Breast epithelium (tissue), 4 donors: ENCODE measurements at places on chromosomes 2 and 18.

DNA sequence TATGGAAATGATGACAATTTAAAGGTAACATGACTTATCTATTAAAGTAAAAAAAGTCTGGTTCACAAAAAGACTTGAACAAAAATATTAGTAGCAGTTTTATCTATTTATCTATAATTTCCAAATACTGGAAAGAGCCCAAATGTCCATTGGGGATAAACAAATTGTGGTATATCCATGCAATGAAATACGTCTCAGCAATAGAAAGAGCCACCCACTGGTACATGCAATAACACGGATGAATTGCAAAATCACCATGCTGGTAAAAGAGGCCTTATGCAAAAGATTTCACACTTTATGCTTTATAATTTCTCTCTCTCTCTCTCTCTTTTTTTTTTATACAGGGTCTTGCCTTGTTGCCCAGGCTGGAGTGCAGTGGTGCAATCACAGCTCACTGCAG lies 91.4 kb upstream of the ASAP2 start:
- no peak for DNase-seq

GRCh38 chr2:11773111-11773510 lies 26.7 kb downstream of the LPIN1 start:
- DNase-seq = no peak

GRCh38 chr18:59308248-59308937 lies 10.1 kb downstream of the CPLX4 start:
- DNase-seq = peak; percentile 57

DNA sequence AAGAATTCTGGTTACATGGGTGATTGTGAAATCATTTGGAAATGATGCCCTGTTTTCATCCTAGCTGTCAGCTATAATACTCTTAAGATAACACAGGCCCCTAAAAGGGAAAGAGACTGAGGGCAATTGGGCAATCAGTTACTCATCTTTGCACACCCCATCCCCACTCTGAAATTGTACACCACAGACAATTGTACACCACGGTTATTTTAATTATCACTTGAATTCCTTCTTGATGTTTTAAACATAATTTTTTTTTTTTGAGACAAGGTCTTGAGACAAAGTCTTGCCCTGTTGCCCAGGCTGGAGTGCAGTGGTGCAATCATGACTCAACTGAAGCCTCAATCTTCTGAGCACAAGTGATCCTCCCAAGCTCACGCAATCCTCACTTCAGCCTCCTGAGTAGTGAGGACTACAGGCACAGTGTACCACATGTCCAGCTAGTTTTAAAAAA lies 862.4 kb upstream of the ACVR2A start:
- DNase-seq = no peak

- no peak for DNase-seq
These were observed 133.0 kb downstream of the TPGS2 start for GRCh38 chr18:36695806-36696205.

DNA sequence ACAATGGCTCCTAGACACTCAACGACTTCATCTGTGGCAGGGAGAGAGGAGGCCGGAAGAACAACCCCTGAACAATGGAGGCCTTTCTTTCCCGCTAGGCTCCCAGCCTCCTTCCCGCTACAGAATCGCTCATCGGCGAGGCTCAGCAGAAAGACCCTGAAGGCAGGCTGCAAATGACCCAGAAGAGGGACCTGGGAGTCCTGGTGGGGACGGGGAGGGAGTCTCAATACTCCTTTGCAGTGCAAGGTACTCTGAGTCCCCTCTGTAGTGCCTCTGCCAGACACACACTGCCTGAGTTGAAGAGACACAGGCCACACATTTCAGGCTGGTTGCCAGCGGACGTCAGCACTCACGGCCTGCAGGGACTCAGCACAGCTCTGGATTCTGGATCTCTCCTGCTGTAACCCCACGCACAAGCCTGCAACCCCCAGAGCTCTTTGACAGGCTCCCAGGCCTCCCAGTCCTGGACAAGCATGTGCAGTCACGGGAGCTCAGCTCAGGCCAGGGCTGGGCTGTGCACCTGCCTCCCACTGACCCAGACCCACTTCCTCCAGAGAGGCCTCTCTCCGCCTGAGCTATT lies 6.1 kb downstream of the GPR17 start:
- DNase-seq = no peak

DNA sequence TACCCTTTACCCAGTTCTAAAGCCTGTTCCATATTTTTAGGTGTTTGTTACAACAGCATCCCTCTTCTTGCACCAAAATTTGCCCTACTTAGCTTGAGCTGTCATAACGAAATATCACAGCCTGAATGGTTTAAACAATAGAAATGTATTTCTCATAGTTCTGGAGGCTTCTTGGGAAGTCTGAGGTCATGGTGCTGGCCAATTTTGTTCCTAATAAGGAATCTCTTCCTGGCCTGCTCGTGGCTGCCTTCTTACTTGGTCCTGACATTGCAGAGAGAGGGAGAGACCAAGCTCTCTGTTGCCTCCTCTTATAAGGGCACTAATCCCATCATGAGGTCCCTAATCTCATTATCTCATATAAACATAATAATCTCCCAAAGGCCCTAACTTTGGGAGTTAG lies 267.8 kb downstream of the PID1 start:
- no peak for DNase-seq

GRCh38 chr2:48905696-48906095 lies 150.2 kb upstream of the LHCGR start:
- no peak for DNase-seq

GRCh38 chr2:46999857-47000678 lies 84.5 kb upstream of the MCFD2 start:
- DNase-seq = no peak

DNA sequence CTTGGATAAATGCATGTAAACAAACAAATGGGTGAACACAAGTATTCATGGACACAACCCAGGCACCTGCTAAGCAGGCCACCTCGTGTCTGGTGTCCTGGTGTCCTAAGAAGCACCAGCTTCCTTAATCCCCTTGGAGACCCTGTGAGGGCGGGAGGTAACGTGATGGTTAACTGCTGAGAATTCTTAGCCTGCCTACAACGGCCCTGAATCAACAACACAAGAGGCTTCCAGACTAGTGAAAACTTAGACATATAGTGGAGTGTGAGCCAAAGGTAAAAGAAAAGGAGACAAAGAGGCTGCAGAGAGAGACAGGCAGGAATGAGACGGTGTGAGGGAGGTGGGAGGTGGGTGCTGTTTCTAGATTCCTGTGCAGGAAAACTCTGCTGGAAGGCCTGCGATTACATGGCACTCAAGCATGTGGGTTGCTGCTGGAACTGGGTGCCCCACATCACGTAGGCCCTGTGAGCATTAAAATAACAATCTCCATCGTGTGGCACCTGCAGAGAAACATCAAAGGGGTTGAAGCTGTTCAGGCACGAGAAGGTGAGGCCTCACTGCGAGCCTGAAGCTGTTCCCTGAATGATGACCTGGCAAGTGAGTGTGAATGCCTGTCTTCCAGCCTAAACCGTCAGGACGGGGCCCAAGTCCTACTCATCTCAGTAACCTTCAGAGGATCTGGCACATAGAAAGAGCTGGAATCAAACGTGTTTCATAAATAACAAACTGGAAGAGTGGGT lies 64.2 kb downstream of the RPL37A start:
- no peak for DNase-seq

GRCh38 chr2:66851449-66851872 lies 416.5 kb downstream of the MEIS1 start:
- no peak for DNase-seq

GRCh38 chr2:189698020-189698887 lies 23.8 kb downstream of the ANKAR start:
- DNase-seq = peak; percentile 22

GRCh38 chr2:190893157-190893556 lies 12.5 kb downstream of the GLS start:
- DNase-seq = no peak

GRCh38 chr2:113370478-113371091 lies 66.9 kb upstream of the ZNG1B start:
- DNase-seq = peak; percentile 57

- DNase-seq = no peak
These were observed 33.1 kb downstream of the LRRFIP1 start for GRCh38 chr2:237660381-237660900.

DNA sequence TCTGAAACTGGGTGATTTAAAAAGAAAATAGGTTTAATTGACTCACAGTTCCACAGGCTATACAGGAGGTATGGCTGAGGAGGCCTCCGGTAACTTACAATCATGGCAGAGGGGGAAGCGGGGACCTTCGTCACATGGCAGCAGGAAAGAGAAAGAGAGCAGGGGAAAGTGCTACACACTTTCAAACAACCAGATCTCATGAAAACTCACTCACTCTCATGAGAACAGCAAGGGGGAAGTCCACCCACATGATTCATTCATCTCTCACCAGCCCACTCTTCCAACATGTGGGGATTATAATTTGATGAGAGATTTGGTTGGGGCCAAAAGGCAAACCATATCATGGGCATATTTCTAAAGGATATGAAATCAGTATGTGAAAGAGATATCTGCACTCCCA lies 12.0 kb upstream of the ARHGAP15 start:
- DNase-seq = no peak

GRCh38 chr2:152550386-152550785 lies 166.9 kb downstream of the PRPF40A start:
- no peak for DNase-seq

DNA sequence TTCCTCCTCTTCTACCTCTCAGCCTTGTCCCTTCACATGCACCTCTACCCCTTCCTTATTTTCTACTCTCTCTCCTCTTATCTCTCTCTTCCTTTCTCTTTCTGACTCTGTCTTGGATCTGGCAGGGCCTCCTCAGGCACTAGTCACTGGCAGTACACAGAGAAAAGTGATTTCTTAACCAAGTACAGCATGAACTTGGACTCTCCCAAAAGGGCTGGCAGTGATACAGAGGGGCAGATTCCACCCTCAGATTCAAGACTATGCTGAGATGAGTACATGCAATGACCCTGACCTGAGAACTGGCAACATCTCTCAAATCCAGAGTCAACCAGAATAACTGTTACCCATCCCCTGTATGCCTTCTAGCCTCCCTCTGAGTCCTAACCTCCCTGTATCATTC lies 4.3 kb downstream of the AOX1 start:
- no peak for DNase-seq

DNA sequence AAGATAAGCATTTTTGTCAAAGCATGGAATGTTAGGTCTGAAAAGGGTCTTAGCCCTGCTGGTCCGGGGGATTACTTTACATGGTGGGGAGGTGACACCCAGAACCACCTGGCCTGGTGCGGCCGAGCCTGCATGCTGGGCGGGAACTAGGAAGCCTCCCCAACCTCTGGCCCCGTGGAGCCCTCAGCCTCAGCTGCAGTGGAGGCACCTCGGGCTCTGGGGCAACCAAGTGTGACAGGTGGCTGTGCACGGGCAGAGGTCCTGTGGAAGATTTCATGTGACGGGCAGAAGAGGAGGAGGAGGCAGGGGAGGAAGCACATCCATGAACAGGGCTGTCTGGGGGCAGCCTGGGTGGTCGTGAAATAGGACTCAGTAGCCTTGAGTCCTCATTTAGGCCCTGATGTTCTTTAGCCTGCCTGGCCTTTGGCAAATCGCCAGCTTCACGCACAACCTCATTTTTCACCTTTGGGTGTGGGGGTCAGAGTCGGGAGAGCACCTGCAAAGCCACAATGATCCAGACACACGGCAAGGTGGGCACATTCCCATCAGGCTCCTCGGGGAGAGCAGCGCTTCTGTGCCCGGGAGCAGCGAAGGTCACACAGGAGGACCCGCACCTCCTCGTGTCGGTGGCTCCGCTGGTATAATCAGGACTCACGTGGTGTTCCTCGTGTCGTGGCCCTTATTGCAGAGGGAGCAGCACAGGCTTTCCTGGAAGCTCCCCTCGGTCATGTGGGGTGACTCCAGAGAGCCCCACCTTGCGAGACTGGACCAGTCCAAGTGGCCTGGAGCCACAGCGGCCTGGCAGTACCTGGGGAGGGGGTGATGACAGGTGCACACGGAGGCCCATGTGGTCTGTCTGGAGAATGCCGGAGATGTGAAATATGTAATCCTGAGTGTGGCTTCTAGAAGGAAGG lies 13.9 kb downstream of the CNDP2 start:
- DNase-seq = peak; percentile 7

GRCh38 chr2:28276076-28276618 lies 116.5 kb upstream of the FOSL2 start:
- DNase-seq = no peak

- no peak for DNase-seq
These were observed 95.9 kb downstream of the EPB41L5 start for GRCh38 chr2:120108749-120109148.

GRCh38 chr2:72938455-72938854 lies 21.1 kb downstream of the EMX1 start:
- DNase-seq = no peak

DNA sequence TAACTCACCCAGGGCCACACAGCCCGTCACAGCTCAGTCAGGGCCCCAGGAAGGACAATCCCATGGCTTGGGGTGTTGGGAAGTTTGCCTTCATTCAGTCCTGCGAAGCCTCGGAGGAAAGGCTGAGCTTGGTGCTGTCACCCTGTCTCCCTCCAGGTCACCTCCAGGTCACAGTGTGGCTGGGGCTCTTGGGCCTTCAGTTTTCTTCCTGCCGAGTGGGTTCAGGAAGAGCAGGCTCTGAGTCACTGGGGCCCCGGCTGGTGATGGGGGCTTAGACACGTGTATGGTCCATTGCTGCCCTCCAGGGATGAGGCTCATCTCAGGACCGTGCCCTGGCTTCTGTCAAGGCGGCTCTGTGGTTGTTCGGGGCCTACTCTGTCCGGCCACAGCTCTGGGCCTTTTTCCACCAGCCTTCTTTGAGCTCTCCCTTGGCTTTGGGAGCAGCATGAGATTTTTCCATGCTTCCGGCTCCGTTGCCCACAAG lies 118.6 kb downstream of the INHBB start:
- no peak for DNase-seq

DNA sequence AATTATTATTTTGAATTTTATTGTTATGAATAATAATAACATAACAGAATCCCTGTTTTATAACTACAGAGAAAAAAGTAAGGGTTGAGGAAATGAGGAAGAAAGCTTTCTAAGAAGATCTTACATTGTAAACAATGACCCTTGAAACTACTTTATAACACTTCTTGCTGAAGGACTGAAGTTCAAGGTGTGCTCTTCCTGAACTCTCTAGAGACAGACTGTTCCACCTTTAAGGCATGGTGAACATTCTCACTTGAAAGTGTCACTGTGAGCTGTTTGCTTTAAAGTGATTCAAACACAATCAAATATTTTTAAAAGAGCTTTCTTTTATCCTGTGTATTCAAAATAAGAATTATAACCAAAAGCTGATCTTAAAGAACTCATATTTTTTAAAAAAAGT lies 131.5 kb downstream of the DNAH7 start:
- DNase-seq = no peak

GRCh38 chr2:70553584-70554337 lies at the start of gene TGFA:
TGFA (minus strand) TSS chr2:70553826; CDS start chr2:70553767, 59 bp downstream.
- DNase-seq = peak; percentile 76

DNA sequence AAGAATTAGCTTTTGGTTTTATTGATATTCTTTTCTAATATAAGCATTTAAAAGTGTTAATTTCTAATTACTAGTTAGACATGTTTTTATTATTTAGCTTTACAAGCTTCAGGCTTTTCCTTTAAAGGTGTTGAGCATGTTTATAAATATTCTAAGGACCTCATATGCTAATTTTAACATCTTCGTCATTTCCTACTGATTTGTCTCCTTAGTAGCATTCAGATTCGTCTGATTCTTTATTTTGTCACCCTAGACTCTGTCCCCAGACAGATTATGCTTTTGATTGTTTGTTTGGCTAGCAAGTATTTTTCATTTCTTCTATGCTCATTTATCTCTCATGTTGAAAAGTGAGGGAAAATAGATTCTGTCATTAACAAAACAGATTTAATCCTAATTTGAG lies 51.7 kb downstream of the EIF5B start:
- DNase-seq = no peak

- peak; percentile 37 for DNase-seq
These were observed 59.2 kb downstream of the INHBB start for GRCh38 chr2:120404941-120405758.

GRCh38 chr18:34567857-34568256 lies 142.2 kb upstream of the DTNA start:
- DNase-seq = no peak
